ENCODE measurements at places on chromosomes 4 and X. TPM values are rescaled to one million over a fixed set of nuclear protein-coding genes. Genes with fewer than 3 reads are reported as not detected.

S100P gene
- not detected for total RNA-seq

FRAS1 gene
- total RNA-seq, result 1.9 TPM

CSN1S1 gene
- not detected for total RNA-seq

MXD4 gene
- total RNA-seq, result 73.5 TPM

TMEM150C gene
- total RNA-seq, result 1.9 TPM

HELT gene
- not detected for total RNA-seq

BCORL1 gene
- total RNA-seq, result 1.9 TPM

WNK3 gene
- 10.5 TPM for total RNA-seq

PRSS12 gene
- total RNA-seq, result 27.1 TPM

MAGEA12 gene
- not detected for total RNA-seq

ABCD1 gene
- 15.5 TPM for total RNA-seq

LONRF3 gene
- total RNA-seq, result not detected

TBX22 gene
- total RNA-seq, result not detected

GATA1 gene
- not detected for total RNA-seq

RXFP1 gene
- total RNA-seq, result not detected

PDLIM3 gene
- 3.0 TPM for total RNA-seq

TNIP3 gene
- 0.72 TPM for total RNA-seq

EPGN gene
- not detected for total RNA-seq

Measured in fibroblast of the aortic adventitia (primary cell).